Stimulated activated CD8-positive, alpha-beta memory T cell treated with anti-CD3 and anti-CD28 coated beads, Interleukin-15, amount 100 ng/mL, for 48 hours (primary cell): ENCODE measurements at places on chromosomes 5 and 9.
A peak's percentile ranks its signal among the peaks of the same experiment; 100 is the strongest.

- no peak for DNase-seq
Measured at GRCh38 chr9:106445107-106445506, 417.9 kb upstream of the ZNF462 start.

- peak; percentile 60 for DNase-seq
Measured at GRCh38 chr9:503881-504852, 289.5 kb downstream of the DOCK8 start.

DNA sequence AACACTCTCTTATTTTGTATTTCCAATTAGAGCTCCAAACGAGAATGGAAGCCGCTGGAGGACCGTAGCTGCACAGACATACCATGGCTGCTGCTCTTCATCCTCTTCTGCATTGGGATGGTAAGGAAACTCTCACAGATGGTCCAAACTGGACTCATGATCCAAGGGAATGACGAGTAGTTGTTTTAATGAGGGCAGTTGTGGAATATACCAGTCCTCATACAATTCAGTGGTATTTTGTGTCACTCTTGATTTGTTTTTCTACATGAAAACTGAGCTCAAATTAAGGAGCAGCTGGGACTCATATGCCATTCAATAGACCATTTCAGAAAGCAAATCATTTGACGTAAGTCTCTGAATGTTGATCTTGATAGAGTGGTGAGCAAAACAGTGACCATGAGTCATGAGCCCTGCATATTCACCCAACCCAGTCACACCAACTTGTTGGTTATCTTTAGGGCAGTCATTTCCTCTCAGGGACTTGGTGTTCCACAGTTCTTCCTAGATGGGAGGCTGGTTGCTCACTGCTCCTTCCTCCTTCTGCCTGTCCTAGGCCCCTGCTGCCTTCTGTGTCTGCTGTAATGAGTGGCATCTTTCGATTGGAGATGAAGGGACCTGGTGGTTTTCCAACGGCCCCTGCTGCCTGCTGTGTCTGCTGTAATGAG, 54.9 kb downstream of the SLC44A1 start:
- peak; percentile 2 for DNase-seq

- no peak for DNase-seq
Measured at GRCh38 chr9:607417-607816, 234.1 kb upstream of the DMRT1 start.

DNA sequence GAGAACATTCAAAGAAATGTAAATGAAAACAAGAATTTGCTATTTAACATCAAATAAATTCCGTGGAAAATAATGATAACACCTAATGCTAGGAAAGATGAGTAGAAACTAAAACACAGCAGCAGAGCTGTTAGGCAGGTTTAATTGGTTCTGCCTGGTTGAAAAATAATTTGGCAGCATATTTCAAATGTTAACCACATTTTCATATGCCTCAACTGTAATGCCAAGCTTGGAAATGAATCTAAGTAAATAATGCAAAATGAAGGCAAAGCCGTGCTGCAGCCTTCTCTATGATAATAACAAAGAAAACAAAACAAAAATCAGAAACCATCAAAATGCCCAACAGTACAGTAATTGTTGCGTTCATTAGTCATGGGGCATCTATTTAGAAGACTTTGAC, 79.9 kb upstream of the MSX2 start:
- no peak for DNase-seq

DNA sequence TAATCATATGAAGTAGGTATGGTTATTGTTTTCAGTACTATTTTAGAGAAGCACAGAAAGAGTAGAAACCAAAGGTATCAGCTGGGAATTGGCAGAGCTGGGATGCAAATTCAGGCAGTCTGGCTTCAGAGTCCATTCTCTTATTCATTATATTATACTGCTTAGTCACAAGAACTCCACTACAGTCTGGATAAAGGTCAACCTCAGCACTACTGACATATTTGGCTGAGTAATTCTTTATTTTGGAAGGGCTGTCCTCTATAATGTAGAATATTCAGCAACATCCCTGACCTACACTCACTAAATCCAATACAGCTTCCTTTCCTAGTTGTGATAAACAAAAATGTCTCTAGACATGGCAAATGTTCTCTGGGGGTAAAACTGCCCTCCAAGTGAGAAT, 37.6 kb downstream of the PTGER4 start:
- DNase-seq: no peak

- DNase-seq: no peak
Measured at GRCh38 chr9:136253246-136254130, 7.9 kb upstream of the QSOX2 start.

DNA sequence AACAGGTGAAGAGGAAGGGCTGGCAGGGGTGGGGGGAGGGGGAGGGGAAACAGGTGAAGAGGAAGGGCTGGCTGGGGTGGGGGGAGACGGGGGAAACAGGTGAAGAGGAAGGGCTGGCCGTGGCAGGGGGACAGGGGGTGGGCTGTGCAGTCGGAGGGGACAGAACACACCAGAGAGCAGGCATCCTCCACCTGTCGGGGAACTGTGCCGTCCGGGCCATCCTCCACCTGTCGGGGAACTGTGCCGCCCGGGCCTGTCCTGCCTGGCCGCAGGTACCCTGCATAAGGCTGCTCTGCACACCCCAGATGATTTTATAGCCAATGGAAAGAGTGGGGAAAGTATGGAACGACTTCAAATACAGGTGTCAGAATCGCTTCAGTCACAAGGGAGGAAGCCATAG, 32.5 kb upstream of the PPP1R26 start:
- no peak for DNase-seq

DNA sequence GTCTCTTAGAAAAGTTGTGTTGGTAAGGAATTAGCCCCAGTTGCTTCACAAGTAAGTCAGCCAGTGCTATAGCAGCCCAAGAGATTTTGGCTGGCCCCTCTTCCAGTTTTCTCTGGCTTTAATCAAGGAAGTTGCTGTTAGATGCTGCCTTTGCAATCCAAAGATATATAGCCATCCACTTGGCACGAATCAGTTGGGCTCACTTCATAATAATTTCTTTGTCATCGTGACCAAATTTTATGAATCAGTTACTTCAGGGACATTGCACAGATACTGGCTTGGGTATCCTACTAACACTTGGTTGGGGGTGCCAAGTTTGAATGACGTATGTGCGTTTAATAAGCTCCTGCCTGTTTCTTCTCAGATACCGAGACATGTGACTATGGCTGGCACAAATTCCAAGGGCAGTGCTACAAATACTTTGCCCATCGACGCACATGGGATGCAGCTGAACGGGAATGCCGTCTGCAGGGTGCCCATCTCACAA, 81.5 kb downstream of the VCAN start:
- no peak for DNase-seq

GRCh38 chr5:151696470-151697061, 9.9 kb upstream of the SPARC start:
- DNase-seq: no peak

DNA sequence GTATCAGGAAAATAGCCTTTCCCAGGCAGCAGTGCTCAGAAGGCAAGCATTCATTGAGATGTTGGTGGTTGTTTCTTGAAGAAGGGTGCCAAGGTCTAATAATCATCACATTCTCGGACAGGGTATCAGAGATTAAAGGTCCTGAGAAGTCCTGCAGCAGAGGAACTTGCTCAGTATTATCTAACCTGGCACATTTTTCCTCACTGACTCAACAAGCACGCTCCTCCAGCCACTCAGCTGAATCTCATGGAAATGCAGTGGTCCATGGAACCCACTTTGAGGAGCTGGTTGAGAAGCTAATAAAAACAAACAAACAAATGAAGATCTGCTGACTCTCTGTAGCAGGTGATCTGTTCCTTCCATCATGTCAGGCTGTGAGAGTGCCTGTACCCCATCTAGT, 35.3 kb upstream of the ICE1 start:
- DNase-seq: no peak

GRCh38 chr9:86801246-86801645, 146.1 kb downstream of the GAS1 start:
- no peak for DNase-seq

DNA sequence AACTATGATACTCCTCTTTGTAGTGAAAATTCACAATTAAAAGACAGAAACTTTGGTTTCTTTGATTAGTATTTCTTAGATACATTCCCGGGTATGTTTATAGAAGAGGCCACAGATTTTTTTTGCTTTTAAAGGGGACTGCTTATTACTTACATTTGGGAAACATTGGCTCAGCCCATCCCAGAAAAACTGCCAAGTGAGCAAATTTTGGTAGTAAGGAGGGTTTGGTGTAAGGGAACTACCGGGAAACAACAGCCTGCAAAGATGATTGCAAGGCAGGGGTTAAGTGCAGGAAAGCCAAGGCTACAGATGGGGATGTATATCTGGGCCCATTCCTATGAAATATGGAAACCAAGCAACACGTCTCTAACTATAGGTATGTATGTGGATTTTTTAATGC, 88.8 kb upstream of the SAP30L start:
- DNase-seq: no peak

- no peak for DNase-seq
Measured at GRCh38 chr5:121432-121831, 29.5 kb downstream of the PLEKHG4B start.

DNA sequence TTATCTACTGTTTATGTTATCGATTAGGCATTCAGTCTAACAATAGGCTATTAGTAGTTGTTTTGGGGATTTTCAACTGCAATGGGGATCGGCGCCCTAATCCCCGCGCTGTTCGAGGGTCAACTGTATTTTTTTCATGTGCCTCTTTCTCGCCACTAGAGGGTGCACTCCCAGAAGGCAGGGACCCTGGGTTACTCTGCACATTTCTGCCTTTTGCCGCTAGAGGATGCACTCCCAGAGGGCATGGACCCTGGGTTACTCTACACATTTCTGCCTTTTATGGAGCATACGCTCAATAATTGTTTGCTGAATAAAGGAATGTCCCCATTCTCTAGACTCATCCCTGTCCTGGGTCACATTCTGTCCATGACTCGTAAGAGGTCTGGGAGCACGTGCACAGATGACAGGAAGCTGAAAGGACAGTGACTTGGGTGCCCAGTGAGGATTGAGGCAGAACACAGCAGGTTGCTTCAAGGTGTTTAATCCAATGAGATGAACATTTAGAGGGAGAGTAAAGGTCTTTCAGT, 27.9 kb upstream of the RECK start:
- DNase-seq: peak; percentile 50

- DNase-seq: no peak
Measured at GRCh38 chr9:125707472-125707804, 430 bp upstream of the MAPKAP1 start.

- no peak for DNase-seq
Measured at GRCh38 chr5:175383350-175383749, 60.6 kb downstream of the DRD1 start.

- no peak for DNase-seq
Measured at GRCh38 chr9:135990468-135991429, 29.6 kb upstream of the UBAC1 start.

- DNase-seq: no peak
Measured at GRCh38 chr5:154477382-154478223, 424 bp downstream of the HAND1 start.

- DNase-seq: no peak
Measured at GRCh38 chr5:129271308-129271707, 176.8 kb downstream of the ISOC1 start.

DNA sequence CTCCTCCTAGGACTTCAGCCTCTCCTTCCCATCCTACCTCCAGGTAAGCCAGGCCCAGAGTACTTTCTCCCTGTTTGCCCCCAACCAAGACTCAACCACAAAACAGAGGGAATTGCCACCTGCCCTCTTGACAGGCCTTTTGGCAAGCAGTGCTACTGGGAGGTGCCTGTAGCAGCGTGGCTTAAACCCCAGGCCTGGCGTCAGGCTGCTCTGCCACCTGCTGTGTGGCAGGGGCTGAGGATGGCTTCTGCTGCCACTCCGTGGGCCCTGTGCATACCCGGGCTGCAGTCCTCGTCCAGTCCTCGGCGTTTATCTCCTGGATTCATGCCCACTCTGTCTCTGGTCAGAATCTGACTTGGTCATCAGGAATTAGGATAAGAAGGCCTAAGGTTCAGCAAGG, 163.1 kb downstream of the PAX5 start:
- DNase-seq: no peak

DNA sequence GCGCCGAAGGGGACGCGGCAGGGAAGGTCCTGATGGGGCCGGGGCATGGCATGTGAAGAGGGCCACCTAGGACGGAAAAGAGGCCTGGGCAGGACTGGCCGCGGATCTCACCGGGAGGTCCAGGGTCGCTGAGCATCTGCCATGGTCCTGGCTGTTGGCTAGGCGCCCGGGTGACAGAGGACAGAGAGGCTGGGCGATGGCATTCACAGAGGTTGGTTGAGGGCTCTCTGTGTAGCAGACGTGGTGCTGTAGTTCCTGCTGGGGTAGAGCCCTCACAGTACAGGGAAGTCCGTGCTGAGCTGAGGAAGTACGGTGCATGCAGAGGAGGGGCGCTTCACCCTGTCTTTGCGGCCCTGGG, 427 bp downstream of the PCYOX1L start:
- no peak for DNase-seq

GRCh38 chr5:113344973-113345940, 89.5 kb downstream of the TSSK1B start:
- DNase-seq: no peak
